ENCODE measurements at places on chromosomes 6 and 20. TPM values are rescaled to one million over a fixed set of nuclear protein-coding genes. Genes with fewer than 3 reads are reported as not detected.

DNA sequence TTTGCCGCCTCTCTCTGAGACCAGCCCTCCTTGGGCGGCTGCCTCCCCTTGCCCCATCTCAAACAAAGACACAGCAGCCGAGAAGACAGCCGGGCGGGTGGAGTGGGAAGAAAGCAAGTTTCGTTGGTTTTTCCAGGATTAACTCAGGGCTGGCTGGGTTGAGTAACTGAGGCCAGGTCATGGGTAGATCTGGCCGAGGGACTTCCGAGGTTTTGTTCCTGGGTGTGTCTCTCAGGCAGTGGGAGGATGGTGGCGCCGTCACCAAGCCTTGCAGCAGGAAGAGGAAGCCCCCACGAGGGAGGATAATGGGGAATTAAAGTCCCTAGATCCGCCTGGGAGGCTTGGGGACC is 167.2 kb downstream of the TTLL2 start:
- no peak for DNase-seq

DNA sequence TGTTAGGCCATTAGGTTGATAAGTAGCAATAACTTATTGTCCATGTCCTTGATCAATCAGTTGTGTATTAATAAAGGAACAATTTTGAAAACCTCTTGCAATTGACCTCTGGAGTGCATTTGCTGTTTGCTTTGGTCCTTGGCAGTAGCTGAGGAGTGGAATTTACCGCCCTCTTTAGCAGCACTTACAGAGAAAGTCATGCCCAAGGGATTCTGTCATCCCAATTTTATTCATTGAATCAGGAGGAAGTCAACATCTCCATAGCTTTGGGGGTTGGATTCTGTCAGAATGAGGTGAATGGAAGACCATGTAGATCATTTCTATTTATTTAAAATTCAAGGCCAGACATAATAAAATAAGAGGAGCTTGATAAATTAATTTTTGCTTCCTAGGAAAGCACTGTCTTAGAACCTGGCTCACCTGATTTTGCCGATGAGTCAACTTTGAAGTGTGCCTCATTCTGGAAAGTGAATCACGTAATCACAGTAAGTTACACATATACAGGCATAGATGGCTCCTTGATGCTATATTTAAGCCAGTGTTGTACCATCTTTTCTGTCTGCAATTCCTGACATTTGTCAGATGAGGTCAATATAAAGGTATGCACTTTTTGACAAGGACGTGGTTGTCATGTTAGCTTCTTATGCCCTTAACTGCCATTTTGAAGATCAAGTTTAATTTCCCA is 128.7 kb upstream of the MLIP start:
- DNase-seq, result no peak

Gene SLC4A11
- polyA plus RNA-seq, result 0.11 TPM

Gene NDUFAF4
- 14.9 TPM for polyA plus RNA-seq

Gene AVP
- not detected for polyA plus RNA-seq

Gene PLCB1
- polyA plus RNA-seq, result 7.9 TPM

Gene RBPJL
- polyA plus RNA-seq, result not detected

DNA sequence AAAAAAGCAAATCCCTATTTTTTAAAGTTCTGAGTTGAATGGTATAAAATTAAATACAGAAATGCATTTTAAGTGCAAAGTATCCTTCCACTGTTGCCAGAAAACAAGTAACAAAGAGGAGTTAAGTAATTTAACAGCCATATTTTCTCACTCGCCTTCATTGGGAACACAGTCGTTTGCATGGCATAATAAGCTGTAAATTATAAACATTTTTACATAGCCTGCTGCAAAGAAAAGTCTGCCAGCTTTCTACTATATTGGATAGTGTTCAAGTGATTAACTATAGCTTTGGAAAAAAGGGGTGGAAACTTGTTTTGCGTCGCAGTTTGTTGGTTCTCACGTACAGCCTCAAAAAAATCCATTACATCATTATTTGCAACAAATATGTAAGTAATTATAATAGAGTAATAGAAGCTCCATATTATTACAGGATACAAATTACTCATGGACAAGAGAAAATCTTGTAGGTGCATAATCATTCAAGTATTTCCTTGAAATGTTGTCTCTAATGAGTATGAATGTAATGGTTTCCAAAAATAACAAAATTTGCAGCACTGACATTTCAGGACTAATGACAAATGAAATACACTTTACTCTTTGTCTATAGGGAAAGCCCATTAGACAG is 139.3 kb downstream of the PDSS2 start:
- no peak for DNase-seq

- peak; percentile 36 for DNase-seq
Observed at GRCh38 chr6:47414423-47415167, 63.0 kb upstream of the CD2AP start.

- no peak for DNase-seq
Observed at GRCh38 chr6:40620574-40621240, 33.5 kb upstream of the LRFN2 start.

Gene ZBTB24
- polyA plus RNA-seq, result 3.1 TPM

Gene CLPSL1
- polyA plus RNA-seq, result not detected

DNA sequence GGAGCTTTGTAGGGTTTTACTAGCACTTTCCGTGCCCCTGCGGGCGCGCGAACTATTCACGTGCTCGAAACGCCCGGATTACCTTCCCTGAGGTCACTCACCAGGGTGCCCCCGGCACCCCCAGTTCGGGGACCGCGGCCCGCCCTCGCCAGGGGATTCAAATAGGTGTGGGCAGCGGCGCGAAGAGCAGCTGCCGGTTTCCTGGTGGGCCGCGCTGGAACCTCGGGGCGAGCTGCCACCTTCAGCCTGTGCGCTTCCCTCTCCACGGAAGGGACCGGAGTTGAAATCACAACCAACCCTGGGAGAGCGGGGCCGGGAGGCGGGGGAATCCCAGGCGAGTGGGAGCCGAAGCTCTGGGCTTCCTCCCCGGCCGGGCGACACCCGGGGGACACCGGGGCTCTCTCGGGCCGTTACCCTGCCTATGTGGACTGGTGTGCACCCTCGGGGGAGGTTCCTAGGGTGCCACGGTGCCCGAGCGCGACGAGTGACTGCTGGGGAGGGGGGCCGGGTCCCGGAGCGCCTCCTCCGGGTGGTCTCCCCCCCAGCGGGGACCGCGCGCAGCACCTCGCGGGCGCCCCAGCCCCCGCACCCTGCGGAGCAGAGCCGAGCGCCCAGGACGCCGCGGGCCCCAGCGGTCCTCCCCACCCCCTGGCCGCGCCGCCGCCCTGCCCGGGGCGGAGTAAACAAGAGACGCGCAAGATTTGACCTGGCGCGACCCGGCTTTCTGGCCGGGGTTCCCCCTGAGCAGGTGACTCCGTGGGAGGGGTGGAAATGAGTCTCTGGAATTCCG is 2.1 kb upstream of the HIVEP2 start:
- peak; percentile 82 for DNase-seq

DNA sequence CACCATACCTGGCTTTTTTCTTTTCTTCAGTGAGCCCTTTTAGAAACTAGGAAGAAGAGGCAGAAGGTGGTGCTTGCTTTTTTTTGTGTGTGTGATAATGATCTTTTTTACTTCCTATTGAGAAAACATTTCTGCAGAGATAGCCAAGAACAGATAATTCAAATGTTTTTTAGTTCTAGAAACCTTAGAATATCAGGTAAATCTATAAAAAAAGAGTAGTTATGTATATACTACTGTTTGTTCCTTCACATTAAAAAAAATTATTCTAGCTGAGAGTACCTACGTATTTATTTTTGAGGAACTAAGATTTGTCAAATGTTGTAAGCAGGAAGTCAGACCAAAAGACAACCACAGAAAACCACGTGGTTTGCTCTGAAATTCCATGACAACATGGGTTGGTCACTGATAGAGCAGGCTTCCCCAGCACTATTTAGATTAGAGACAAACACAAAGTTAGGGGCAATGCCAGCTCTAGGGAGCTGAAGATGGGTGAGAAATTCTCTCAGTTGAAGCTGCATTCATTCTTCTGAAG is 12.8 kb downstream of the STK4 start:
- DNase-seq, result peak; percentile 95
